ENCODE measurements at places on chromosomes 5 and 9. TPM values are rescaled to one million over a fixed set of nuclear protein-coding genes. Genes with fewer than 3 reads are reported as not detected.

The PCDHB6 gene
- total RNA-seq = not detected

DNA sequence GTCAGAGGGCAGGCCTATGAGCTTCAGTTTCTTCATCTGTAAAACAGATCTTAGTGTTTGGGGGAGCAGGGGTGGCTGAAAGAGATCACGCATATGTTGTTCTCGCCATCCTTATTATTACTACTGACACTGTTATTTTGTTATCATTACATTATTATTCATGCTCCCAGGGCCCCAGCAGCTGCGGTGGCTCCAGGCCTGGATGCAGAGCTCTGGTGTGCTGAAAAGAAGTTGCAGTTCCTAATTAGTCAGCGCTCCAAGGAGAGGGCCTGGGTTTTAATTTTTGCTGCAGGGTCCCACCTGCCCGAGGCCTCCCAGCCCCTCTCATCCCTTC lies 19.5 kb downstream of the CXXC5 start:
- no peaks in the 10 kb centered on the region for H3K36me3 ChIP-seq
- peak overlapping the region; percentile 61 for H3K4me3 ChIP-seq
- no peaks in the 10 kb centered on the region for H3K27me3 ChIP-seq
- no peak overlapping the region for H3K27ac ChIP-seq
- H3K4me1 ChIP-seq = peaks cover 39% of the 10 kb centered on the region

The EXOSC2 gene
- total RNA-seq = 58.8 TPM

The SLC6A7 gene
- not detected for total RNA-seq

GRCh38 chr5:44389090-44389822 lies at the start of gene FGF10:
Gene FGF10, minus strand, starts transcription at chr5:44389420. Its CDS starts 738 bp downstream, at chr5:44388682.
- H3K4me1 ChIP-seq = no peaks in the 10 kb centered on the region
- no peak within 1 kb of the TSS for H3K27ac ChIP-seq
- peak within 1 kb of the TSS; percentile 40 for H3K4me3 ChIP-seq

GRCh38 chr9:98806394-98807035 lies 955 bp upstream of the GALNT12 start:
- peaks cover 39% of the 10 kb centered on the region for H3K27me3 ChIP-seq
- H3K36me3 ChIP-seq = peaks cover 10% of the 10 kb centered on the region
- DNase-seq = no peak
- H3K4me1 ChIP-seq = peaks cover 30% of the 10 kb centered on the region

DNA sequence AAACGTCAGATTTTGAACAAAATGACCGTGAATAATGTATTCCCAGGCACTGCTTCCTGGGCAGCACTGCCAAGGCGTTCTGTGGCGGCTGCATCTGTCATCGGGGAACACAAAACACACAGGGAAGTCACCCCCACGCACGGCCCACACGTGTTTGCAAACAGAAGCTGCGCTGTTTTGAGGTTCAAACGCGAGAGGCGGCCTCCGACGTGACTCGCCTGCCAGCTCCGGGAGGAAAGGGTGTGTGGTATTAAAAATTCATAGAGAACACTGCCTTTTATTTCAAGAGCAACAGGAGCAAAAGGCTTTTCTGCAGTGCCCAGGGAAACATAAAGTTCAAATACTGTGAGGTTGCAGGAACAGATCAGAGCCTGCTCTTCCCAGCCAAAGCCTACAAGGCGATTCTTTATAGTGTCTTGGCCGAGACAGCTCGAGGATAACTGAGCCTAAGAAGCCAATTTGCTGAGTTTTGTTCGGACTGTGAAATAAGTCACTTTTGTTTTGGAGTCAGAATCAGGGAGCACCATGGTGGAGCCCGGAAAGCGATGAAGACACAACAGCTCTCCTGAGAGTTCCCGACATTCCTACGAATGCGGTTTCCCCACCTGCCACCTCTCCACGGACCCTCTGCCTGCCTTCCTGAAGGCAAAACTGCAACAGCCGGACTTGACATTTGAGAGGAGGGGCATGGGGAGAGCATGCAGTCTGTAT lies 115.3 kb upstream of the IRX2 start:
- H3K36me3 ChIP-seq = no peaks in the 10 kb centered on the region
- H3K27ac ChIP-seq = no peak overlapping the region
- no peaks in the 10 kb centered on the region for H3K4me1 ChIP-seq
- DNase-seq = no peak

The GFI1B gene
- total RNA-seq = not detected

DNA sequence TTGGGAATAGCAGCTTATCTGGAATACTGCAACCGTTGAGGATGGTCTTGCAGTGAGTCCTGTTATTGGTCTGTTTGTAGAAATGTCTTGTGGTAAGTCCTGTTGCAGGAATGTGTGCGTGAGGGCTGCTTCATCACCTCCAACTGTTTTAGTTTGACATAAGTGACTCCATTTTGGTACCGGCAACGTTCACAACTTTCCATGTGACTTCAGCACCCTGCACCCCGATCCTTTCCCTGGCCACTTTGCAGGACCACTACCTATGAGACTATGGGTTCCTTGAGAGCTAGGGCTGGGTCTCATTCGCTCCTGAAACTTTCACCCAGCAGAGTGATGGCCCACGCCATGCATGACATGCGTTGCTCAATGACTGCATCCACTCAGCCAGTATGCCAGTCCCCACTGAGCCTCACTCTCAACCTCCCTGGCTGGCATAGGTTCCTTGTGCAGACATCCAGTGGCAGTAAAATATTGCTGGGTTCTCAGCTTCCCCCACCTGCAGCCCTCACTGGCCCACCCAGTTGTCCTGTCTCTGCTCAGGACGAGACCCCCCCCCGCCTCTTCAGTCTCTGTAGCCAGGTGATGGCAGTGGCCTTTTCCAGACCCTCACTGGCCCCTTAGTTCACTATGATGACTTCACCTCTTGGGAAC lies 8.0 kb downstream of the SURF6 start:
- H3K36me3 ChIP-seq = peaks cover 10% of the 10 kb centered on the region
- no peak overlapping the region for H3K27ac ChIP-seq
- H3K27me3 ChIP-seq = no peaks in the 10 kb centered on the region
- DNase-seq = peak; percentile 16
- H3K4me3 ChIP-seq = no peak overlapping the region
- no peaks in the 10 kb centered on the region for H3K4me1 ChIP-seq

The FRRS1L gene
- total RNA-seq = not detected

The ABO gene
- not detected for total RNA-seq

DNA sequence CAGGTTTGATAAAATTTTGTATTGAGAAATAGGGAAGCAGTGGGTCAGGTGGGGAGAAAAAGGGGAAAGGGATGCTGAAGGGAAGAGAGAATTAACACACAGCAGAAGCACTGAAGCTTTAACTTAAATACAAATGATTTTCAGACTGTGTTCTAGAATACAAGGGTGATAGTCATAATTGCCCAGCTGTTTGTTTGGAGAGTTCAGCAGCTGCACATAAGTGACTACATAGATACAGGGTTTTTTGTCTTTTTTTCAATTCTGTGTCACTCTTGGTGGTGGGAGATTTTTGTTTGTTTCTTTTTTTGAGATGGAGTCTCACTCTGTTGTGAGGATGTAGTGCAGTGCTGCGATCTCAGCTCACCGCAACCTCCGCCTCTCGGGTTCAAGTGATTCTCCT lies 590.4 kb upstream of the SEMA6A start:
- no peaks in the 10 kb centered on the region for H3K36me3 ChIP-seq
- H3K4me1 ChIP-seq = no peaks in the 10 kb centered on the region
- no peaks in the 10 kb centered on the region for H3K27me3 ChIP-seq
- no peak overlapping the region for H3K27ac ChIP-seq

DNA sequence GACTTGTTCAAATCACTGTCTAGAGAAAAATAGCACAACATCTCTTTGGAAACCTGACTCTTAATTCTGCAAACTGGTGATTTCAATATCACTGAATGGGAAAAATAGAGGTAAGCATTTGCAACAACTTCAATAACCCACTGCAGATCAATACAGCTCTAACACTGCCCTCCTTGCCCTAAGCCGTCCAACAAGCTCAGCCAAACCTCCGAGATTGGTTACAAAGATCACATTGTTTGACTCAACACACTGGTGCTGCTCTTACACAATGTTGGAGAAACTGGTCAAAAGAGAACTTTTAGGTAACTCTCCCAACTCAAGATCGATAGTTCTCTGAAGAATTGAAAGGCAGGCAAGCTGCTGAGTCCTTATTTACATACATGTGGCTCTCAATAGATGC lies 150.4 kb downstream of the SPOCK1 start:
- H3K4me1 ChIP-seq = no peaks in the 10 kb centered on the region
- no peak for DNase-seq
- peaks cover 2% of the 10 kb centered on the region for H3K27me3 ChIP-seq
- H3K27ac ChIP-seq = no peak overlapping the region
